Stimulated activated CD4-positive, alpha-beta T cell treated with anti-CD3 and anti-CD28 coated beads, Interleukin-1b, Interleukin-23, amount 100 ng/mL, for 1 hour (primary cell): ENCODE measurements at places on chromosomes 3 and 15.

GRCh38 chr15:75436881-75437280 lies 14.6 kb downstream of the SIN3A start:
- DNase-seq: no peak

- no peak for DNase-seq
Observed at GRCh38 chr15:56963126-56963525, 44.7 kb downstream of the TCF12 start.

DNA sequence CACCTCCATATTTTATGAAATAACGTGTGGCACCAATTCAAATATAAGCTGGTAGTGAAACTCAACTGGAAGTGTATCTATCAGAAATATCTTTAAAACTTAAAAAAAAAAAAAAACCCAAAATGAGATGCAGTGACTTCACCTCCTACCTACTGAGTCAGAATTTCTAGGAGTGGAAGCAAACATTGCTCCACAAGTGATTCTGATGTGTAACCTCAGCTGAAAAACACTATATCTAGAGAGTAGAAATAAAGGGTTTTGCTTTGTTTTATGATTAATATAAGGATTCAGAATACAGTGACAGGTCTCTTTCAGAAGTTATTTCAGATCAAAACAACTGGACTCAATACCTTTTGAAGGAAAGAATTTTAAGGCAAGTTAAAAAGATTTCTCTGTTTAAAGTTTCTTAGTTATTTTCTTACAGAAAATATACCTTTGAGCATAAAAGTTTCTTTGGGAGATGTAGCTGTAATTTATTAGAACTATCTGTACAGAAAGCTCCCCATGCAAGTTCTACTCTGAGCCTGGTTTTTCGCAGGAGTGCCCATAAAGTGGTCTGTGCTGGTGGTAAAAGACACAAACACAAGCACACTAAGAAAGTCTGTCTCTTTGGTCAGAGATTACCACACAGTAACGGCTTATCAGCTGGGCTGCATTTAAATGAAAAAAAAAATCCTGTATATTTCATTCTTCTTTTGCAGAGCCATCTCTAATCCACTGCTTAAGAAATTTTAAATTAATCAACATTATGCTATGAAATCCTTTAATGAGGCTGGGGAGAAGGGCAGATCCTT lies 59.9 kb upstream of the PPIB start:
- no peak for DNase-seq

DNA sequence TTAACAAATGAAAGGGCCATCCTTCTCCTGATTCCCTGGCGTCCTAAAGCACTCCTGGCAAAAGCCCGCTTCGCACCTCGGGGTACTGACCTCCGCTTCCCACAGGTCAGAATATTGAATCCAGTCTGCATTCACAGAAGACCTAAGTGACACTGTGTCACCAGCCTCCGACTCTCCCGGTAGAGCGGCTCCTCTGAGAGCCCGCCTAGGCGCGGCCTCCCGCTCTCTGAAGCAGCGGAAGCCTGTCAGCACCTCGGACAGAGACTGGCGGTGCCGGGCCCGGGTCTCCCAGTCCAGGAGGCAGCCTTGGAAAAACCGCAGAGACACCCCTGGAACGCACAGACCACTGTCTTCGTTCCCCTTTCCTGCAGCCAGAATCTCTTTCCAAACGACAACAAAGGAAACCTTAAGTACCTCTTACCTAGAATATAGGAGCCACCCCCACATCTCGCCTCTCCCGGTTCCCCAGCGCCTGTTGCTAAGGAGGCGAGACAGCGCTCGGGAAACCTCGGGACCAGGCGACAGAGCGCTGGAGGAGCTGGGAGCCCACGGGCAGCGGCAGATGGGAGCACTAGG lies 1.2 kb downstream of the GABRB3 start:
- DNase-seq: no peak

GRCh38 chr15:47184908-47185801 lies 532.1 kb upstream of the SEMA6D start:
- DNase-seq: no peak

GRCh38 chr3:126051234-126051633 lies 32.7 kb downstream of the SLC41A3 start:
- no peak for DNase-seq

- DNase-seq: no peak
Observed at GRCh38 chr3:14531856-14532395, 8.2 kb downstream of the GRIP2 start.

- DNase-seq: no peak
Observed at GRCh38 chr3:74443102-74443501, 171.4 kb downstream of the CNTN3 start.

DNA sequence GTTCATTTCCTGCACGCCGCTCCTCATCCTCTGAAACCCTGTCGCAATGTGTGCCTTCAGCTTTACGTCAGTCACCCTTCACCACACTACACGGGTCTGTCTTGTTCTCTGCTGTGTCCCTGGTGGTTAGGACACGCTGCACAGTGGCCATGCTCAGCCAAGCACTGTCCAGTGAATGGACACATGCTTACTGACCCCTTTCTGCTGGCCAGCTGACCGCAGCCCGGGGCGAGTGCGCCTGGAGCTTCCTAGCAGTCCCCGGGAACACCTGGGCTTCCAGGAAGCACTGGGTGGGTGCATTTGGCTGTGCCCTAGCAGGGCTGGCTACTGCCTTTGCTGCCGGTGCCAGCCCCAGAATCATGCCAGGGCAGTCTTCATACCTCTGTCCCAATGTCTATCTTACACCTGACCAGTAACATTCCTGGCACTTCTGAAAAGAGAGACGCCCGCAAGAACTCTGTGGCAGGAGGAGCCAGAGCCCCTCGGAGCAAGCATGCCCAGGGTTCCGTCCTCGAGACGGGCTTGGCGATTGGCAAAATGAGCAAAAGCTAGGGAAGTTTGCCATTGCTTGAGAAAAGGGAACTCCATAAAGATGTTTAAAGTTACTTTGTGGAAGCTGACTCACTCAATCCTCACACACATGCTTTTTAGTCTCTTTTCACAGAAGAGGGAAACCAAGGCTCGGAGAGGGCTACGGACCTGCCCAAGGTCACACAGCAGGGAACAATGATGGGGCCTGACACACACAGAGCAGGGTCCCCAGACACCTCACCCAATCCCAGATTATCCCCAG lies 15.7 kb upstream of the ZXDC start:
- no peak for DNase-seq

DNA sequence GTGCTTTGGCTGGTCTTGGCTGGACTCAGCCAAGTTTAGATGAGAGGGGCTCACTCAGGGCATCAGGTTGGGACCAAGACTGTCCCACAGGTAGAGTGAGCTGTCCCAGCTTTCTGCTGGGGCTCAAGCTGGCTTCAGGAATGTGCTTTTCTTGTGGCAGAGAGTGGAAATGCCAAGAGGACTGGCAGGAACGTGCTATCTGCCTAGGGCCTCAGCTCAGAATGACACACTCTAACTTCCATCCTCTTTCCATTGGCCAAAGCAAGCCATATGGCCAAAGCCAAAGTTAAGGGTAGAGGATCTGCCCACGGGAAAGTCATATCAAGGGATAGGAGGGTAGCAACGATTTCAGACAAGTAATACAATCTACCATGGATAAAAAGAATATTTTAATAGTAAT lies 178.8 kb downstream of the ABHD5 start:
- no peak for DNase-seq

DNA sequence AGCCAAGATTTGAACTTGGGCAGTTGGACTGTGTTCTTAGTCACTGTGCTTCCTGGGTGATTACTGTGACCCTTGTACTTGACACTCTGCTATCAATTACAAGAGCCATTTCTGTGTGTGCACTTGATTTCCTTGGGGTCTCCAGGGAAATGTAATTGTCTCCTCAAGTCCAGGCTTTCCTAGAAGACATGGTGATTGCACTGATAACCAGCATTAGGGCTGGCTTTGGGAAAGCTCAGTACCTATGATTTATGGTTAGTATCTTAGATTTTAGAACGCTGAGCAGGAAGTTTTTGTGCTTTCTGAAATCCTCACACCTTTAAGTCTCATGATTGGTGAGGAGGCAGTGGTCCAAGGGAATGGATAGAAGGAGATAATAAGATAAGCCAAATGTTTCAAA lies 1.6 kb upstream of the CLDN11 start:
- DNase-seq: no peak

GRCh38 chr3:55300701-55301100 lies 186.4 kb downstream of the WNT5A start:
- DNase-seq: no peak

GRCh38 chr15:67917037-67917436 lies 77.2 kb upstream of the RNU6-1 start:
- DNase-seq: no peak

DNA sequence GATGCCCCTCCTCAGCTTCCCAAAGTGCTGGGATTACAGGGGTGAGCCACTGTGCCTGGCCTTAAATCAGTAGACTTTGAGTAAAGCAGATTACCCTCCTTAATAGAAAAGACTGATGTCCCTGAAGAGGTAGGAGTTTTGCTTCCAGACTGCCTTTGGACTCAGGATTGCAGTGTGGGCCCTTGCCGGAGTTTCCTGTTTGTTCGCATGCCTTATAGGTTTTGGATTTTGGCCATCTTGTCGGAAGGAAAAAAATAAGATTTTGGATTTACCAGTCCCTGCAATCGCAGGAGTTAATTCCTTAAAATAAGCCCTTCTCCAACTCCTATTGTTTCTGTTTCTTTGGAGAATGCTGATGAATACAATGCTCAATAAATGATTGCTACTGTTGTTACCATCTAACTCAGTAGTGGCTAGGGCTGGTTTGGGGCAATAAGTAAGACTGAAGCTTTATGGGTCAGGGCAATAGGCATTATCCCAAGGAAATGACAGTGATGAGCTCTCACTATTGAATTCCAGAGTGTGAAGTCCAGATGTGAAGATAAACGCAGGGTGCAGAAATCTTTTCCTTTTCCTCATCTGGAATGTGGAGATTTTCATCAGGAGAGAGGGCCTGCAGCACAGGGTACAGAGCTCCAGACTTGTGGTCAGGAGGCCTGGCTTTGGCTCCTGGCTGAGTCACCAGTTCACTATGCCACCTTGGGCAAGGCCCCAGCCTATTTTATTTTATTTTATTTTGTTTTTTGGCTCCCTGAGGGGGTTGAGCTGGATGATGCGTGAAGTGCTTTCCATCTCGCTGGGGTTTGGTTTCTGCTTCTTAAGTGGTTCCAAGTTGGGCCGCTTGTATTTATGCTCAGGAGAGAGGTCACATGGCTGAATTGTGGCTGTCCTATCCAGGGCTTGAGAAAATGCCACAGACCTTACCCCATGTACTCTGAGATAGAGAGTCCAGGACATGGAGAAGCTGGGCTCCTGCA lies 25.3 kb downstream of the FOXL2 start:
- DNase-seq: no peak

- no peak for DNase-seq
Observed at GRCh38 chr3:56296361-56296760, 171.9 kb downstream of the ERC2 start.

GRCh38 chr3:146133441-146133840 lies 27.5 kb downstream of the PLOD2 start:
- DNase-seq: no peak

DNA sequence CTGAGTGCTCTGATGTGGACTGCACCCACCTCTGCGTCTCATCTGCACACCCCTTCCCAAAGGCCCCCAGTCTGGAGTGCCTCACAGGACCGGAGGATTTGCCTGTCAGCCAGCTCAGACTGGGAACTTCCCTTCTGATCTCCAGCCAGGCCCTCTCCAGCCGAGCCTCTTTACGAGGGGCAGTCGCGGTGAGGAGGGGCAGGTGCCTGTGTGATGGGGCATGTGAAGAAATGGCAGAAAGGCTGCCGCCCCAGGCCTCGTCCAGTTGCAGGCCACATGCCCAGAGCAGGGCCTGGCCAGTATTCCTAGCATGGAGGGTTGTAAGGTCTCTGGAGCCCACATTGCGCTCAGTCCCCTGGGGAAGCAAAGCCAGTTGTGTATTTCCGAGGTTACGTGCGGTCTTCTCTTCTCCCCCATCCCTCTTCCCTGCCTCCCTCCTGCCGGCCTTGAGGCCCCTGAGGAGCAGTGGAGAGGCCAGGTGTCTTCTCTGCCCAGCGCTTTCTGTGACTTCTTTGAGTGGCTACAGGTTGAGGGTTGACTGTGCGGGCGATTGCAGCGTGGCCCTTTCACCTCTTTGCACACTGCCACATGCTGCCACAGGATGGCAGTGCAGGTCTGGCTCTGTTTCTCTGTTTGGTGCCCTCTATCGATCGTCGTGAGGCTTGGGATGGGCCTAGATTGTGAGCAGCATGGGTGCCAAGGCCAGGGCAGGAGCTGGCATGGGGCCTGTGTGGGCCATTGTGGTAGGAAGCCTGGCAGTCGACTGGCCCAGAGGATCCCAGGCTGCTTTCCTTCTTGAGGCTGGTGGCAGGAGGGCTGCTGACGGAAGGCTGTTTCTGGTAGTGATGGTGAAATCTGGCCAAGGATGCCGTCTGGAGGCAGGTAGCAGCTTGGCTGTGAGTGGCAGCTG lies 5.3 kb downstream of the CLK3 start:
- DNase-seq: peak; percentile 52

- DNase-seq: no peak
Observed at GRCh38 chr3:48441940-48442339, 1.9 kb downstream of the TMA7 start.

DNA sequence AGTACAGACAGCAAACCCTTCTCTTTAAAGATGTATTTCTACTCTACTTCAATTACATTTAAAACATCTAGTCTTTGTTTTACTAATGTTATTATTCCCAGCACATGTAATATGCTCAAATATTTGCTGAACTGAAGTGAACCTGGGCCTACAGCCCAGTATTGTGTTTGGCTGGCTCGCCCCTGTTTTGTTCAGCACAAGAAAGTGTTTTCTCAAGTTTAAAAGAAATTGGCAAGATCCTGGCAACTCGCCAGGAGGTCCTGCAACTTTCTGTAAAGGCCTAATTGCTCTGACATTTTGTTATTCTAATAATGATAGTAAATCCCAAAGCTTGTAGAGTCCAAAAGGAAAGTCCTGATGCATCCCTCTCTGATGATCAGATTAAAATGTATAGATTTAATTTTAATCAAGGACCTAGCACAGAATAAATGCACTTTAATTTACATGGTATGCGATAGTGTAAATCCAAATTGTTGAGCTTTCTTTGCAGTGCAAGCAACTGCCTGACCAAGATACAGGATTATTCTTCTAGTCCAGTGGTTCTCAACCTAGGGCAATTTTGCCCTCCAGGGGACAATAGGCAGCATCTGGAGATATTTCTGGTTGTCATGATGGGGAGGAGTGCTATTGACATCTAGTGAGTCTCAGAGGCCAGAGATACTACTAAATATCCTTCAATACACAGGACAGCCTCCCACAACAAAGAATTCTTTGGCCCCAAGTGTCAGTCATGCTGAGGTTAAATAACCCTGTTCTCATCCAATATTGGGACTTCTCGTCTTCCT lies 35.7 kb upstream of the TMOD3 start:
- no peak for DNase-seq

GRCh38 chr3:196938576-196938975 lies 3.8 kb downstream of the NCBP2 start:
- no peak for DNase-seq
